Gastroesophageal sphincter (tissue), 4 donors: ENCODE measurements at places on chromosomes 2 and 18.

- peak overlapping the region; percentile 43 for H3K27ac ChIP-seq
- H3K4me1 ChIP-seq = peaks cover 79% of the 10 kb centered on the region
- ATAC-seq = no peak
Measured at GRCh38 chr2:62215306-62216064, 19.6 kb downstream of the B3GNT2 start.

GRCh38 chr2:150782613-150783012, 295.1 kb upstream of the RND3 start:
- H3K27ac ChIP-seq = no peak overlapping the region
- H3K4me3 ChIP-seq = no peak overlapping the region
- H3K4me1 ChIP-seq = no peaks in the 10 kb centered on the region

DNA sequence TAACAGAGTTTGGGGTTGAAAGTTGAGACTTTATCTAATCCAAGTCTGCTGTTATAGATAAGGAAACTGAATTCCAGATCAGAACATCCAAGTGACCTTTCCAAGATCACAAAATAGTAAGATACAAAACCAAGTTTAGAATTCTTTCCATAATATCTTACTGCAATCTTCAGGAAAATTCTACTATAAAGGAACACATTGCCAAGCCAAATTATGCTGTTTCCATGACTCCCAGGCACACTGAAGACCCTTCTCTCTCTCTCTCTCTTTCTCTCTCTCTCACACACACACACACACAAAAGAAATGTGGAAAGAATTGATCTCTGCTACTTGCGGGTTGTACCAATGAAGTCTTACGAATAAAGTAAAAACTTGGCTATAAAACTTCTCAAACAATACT, 398.4 kb downstream of the METTL4 start:
- no peaks in the 10 kb centered on the region for H3K27me3 ChIP-seq
- no peak overlapping the region for H3K27ac ChIP-seq
- no peak overlapping the region for H3K4me3 ChIP-seq

DNA sequence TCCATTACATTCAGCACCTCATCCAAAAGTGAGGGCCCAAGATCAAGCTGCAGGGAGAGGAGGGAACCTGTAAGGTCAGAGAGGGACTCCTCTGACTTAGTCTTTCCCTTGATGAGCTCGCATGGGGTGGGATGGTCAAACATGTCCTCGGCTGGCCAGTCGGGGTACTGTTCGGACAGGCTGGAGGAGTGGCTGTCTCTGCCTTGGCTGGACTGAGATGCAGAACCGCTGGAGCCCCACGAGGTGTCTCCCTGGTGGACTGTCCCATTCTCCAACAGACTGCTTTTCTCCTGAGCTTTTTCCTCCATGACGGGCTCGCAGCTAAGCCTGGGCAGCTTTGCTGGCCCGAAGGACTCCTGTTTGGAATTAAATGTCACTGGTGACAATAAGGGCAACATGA, 25.6 kb downstream of the CDC42EP3 start:
- H3K36me3 ChIP-seq = peaks cover 46% of the 10 kb centered on the region
- H3K27me3 ChIP-seq = no peaks in the 10 kb centered on the region
- H3K4me1 ChIP-seq = peaks cover 34% of the 10 kb centered on the region

GRCh38 chr18:8084160-8084559, 517.0 kb downstream of the PTPRM start:
- no peak for ATAC-seq
- no peaks in the 10 kb centered on the region for H3K4me1 ChIP-seq
- peaks cover 13% of the 10 kb centered on the region for H3K36me3 ChIP-seq
- no peak overlapping the region for H3K4me3 ChIP-seq
- H3K27ac ChIP-seq = no peak overlapping the region

GRCh38 chr18:46716827-46717226, 40.0 kb downstream of the ST8SIA5 start:
- H3K36me3 ChIP-seq = no peaks in the 10 kb centered on the region
- no peak overlapping the region for H3K27ac ChIP-seq
- H3K4me1 ChIP-seq = no peaks in the 10 kb centered on the region
- peaks cover 24% of the 10 kb centered on the region for H3K27me3 ChIP-seq
- no peak overlapping the region for H3K4me3 ChIP-seq
- ATAC-seq = no peak
